ENCODE measurements at places on chromosomes 16 and 17.

GRCh38 chr16:69520800-69521602 lies 44.8 kb upstream of the NFAT5 start:
- DNase-seq, result no peak

GRCh38 chr17:48928876-48929811 lies 15.5 kb downstream of the SNF8 start:
- DNase-seq, result no peak

- no peak for DNase-seq
These were observed 47.4 kb upstream of the SHISA9 start for GRCh38 chr16:12853972-12854371.

DNA sequence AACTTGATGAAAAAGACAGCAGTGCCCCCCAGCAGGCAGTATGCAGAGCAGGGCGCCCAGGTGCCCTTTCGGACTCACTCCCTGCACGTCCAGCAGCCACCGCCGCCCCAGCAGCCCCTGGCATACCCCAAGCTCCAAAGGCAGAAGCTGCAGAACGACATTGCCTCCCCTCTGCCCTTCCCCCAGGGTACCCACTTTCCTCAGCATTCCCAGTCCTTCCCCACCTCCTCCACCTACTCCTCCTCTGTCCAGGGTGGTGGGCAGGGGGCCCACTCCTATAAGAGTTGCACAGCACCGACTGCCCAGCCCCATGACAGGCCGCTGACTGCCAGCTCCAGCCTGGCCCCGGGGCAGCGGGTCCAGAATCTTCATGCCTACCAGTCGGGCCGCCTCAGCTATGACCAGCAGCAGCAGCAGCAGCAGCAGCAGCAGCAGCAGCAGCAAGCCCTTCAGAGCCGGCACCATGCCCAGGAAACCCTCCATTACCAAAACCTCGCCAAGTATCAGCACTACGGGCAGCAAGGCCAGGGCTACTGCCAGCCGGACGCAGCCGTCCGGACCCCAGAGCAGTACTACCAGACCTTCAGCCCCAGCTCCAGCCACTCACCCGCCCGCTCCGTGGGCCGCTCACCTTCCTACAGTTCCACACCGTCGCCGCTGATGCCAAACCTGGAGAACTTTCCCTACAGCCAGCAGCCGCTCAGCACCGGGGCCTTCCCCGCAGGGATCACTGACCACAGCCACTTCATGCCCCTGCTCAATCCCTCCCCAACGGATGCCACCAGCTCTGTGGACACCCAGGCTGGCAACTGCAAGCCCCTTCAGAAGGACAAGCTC lies 43.2 kb downstream of the SREBF1 start:
- no peak for DNase-seq

DNA sequence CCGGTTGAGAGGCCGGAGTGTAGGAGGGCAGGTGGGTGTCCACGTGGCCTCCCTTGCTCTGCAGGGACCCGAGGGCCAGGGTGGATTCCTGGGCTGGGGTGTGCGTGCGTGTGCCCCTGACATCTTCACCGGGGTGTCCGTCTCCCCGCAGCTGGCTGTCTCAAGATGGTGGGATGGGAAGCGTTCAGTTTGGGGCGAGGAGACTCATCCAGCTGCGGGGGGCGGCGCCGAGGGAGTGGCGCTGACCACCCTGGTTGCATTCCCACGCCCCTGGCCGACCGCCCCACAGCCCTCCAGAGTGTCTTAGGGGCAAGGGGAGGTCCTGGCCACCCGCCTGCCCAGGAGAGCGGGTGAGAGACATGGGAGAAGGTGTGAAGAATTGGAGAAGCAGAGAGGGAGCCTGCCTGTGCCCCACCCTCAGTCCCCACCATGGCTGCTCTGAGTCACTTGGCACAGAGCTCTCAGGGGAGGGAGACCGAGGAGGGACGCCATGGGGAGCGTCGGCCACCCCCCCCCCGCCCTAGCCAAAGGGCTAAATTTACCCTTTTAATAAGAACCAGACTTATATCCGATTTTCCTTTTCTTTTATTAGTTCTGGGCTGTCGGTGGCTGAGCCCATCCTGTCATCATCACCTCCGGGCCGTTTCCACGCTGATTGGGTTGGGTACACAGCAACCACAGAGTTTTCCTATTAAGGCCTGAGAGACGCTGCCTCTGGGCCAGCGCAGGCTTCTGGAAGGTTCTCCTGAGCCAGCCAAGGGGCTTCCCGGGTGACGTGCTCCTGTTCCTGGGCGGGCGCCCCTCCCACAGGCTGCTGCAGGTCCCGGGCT lies 22.0 kb downstream of the BAHCC1 start:
- DNase-seq, result peak; percentile 45

DNA sequence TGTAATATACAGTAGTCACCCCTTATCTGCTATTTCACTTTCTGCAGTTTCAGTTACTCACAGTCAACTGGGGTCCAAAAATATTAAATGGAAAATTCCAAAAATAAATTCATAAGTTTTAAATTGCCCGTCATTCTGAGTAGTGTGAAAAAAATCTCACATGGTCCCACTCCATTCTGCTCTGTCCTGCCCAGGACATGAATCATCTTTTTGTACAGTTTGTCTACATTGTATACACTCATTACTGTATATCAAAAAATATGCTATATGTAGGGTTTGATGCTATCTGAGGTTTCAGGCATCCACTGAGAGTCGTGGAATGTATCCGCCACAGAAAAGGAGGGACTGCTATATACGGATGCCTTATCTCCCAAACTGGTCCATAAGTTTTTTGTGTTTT lies 16.0 kb upstream of the APPBP2 start:
- no peak for DNase-seq

DNA sequence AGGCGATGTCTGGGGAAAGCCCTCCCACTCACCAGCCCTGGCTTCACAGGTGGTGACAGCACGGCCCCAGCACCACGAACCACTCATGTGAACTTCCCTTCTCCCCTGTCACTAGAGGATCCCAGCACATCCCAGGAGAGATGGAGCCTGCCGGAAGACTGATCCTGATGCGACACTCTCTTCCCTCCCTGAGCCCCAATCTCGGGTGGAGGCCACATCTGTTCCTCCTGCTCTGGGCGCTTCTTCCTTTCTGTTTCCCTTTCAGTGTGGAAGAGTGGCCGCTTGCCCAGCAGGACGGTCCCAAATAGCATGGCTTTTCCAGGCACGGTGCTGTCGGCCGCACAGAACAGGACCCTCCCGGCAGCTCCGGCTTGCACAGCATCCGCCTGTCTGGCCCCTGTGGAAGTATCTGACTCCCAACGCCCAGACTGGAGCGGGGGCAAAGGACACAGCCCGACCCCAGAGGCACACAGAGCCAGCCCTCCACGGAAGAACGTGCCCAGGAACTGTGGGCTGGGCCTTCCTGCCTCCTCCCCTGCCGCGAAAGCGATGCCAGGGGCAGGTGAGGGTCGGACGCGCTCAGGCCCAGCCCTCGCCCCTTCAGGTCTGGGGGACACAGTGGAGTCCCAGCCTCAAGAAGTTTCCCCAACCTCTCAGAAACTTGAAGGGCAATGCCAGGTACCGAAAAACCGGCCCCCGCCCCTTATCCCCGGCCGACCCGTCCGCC lies 37.6 kb downstream of the CBFA2T3 start:
- DNase-seq, result no peak

- peak; percentile 93 for DNase-seq
These were observed 113.3 kb downstream of the FTO start for GRCh38 chr16:53817117-53817755.

GRCh38 chr17:49866019-49866380 lies 18.1 kb upstream of the TAC4 start:
- no peak for DNase-seq

Data from AG04449 (cell line).